ENCODE measurements at places on chromosomes 5 and 9.

DNA sequence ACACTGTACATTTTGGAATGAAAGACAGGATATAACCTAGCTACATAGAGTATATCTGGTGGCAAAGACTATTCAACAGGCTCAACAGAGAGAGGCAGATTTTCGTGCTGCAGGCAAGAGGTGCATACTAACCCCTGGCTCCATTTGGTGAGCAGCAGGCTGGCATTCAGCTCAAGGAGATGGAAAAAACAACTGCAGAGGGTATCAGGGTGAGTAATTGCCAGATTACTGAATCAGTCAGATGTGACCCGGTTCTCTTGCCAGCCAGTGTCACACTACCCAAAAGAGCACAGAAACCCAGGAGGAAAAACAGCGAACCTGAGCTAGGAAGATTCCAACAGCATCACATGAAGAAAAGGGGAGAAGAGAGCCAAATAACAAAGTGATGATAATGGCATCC lies 130.4 kb upstream of the PRLR start:
- DNase-seq, result no peak

- DNase-seq, result no peak
These were observed 67.6 kb downstream of the ANKRD33B start for GRCh38 chr5:10631316-10631996.

DNA sequence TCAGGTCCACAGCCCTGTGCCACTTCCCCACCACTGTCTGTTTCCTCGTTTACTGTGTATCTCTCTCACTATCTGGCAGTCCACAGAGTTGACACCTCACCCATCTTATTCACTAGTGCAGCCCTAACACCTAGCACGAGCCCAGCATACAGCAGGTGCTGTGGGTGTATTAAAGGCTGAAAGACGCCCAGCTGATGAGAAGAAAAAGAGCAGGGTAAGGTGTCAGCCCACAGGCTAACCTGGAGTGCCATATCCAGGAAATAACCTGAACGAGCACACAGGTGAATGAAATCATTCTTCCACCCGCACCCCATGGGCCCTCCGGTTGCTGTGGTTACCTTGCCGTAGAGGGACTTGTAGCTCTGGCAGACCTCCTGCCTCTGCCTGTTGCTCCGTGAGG lies 18.6 kb downstream of the ANXA6 start:
- DNase-seq, result no peak

DNA sequence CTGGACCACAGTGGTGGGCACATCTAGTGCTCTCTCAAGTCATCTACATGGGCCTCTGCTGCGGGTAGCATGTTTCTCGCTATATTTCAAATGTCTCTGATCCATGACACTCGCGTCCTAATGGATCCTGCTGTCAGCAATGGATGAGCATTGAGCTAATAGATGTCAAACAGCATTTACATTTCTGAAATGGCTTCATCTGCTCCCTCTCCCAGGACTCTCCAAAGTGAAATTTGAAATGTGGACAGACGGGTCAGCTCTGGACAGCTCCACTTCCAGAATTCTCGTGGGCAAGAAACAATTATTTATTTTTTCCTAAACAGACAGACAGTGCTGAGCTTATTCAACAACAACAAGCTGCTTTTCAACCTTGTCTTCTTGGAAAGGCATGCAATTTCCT lies 58.1 kb downstream of the FSTL4 start:
- no peak for DNase-seq

- DNase-seq, result no peak
These were observed 32.8 kb upstream of the ZSWIM6 start for GRCh38 chr5:61299261-61299681.

- no peak for DNase-seq
These were observed 1.4 kb downstream of the NSUN2 start for GRCh38 chr5:6631441-6631840.

GRCh38 chr9:126494264-126494663 lies 119.5 kb upstream of the LMX1B start:
- DNase-seq, result no peak

DNA sequence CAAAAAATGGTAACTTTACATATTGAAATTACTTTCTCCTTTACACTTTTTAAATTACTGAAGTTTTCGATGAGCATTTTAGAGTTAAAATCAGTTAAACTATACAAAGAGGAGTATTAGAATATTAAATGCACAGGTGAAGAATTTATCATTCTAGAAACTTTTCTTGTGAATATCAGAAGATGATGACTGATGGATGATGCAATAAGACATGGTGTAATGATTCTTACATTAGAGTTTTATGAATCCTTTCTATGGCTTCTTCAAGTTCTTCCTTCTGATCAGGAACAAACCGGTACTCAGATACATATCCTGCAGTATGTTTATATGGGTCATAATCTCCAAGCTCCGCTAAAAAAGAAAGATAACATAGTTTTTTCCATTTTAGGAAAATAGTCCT lies 154.4 kb downstream of the EPB41L4A start:
- no peak for DNase-seq

DNA sequence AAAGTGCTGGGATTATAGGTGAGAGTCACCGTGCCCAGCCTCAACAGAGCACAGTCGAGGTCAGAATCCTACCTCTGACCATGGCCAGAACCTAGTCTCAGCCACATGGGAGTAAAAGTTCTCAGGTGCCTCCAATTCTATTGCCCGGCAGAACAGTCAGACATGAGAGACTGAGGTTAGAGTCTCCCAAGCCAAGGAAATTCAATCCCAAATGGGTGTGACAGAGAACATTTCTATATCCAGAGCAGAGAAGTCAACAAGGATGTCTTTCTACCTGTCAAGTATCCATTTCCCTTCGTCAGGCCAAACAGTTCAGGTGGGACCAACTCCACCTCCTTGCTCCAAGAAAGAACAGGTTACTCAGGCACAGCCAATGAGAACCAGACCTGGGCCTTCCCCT lies 10.5 kb downstream of the ANXA6 start:
- no peak for DNase-seq

DNA sequence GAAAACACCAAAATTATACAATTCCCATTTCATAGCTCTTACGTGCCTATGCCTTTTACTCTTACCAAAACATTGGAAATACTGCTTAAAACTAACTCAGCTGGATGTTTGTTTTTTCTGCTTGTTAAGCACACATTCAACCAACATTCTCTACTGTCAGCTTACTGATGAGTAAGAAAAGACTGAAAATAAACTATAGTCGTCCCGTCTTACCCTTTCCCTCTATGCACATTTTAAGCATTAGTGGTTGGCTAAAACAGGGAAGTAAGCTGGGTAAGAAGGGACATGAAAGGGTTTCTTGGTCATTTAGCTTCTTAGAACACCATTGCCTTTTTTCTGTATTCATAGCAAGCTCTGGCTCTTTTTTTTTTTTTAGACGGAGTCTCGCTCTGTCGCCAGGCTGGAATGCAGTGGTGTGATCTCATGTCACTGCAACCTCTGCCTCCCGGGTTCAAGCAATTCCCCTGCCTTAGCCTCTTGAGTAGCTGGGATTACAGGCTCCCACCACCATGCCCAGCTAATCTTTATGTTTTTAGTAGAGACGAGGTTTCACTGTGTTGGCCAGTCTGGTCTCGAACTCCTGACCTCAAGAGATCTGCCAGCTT lies 232.1 kb upstream of the PCSK5 start:
- DNase-seq, result no peak

GRCh38 chr9:2016408-2017330 lies 1.5 kb downstream of the SMARCA2 start:
- DNase-seq, result no peak

DNA sequence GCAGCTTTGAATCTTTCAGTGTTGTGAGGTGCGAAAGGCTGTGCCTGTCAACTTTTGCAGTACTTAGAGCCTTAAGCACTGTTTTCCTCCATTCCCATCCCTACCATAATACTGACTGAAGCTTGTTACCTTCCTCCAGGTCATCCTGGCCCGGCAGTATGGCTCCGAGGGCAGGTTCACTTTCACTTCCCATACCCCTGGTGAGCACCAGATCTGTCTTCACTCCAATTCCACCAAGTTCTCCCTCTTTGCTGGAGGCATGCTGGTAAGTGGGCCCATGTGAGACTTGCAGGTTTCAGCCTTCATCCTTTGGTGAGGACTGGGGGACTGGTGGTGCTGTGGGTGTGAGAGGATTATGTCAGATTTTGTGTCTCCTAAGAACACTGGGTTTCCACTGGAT lies 1.5 kb downstream of the TMED9 start:
- DNase-seq, result no peak

DNA sequence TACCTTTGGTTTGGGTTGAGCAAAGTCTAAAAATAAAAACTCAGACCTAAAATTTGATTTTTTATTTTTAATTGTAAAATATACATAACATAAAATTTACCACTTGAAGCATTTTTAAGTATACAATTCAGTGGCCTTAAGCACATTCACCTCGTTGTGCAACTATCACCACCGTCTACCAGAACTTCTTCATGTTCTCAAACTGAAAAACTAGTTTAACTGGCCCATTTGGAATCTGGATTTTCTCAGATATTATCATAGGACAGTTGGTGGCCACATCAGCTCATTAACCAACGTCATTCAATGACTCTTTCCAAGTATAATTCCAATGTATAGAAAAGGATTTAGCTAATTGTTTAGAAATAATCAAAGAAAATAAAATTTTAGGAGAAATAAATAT lies 319.3 kb downstream of the TLE1 start:
- no peak for DNase-seq

All from activated CD8-positive, alpha-beta memory T cell treated with anti-CD3 and anti-CD28 coated beads for 1 hour (primary cell).